ENCODE measurements at places on chromosomes 12 and 14. TPM values are rescaled to one million over a fixed set of nuclear protein-coding genes. Genes with fewer than 3 reads are reported as not detected.
A peak's percentile ranks its signal among the peaks of the same experiment; 100 is the strongest.

GRCh38 chr12:89928467-89928866 lies 219.8 kb upstream of the ATP2B1 start:
- DNase-seq: no peak

GRCh38 chr14:36658123-36659009 lies 3.3 kb upstream of the PAX9 start:
- peak; percentile 49 for DNase-seq

GRCh38 chr14:29299372-29299771 lies 532.8 kb downstream of the FOXG1 start:
- no peak for DNase-seq

PRH2 gene
- polyA plus RNA-seq: not detected

CLEC1A gene
- polyA plus RNA-seq: 2.7 TPM

DNA sequence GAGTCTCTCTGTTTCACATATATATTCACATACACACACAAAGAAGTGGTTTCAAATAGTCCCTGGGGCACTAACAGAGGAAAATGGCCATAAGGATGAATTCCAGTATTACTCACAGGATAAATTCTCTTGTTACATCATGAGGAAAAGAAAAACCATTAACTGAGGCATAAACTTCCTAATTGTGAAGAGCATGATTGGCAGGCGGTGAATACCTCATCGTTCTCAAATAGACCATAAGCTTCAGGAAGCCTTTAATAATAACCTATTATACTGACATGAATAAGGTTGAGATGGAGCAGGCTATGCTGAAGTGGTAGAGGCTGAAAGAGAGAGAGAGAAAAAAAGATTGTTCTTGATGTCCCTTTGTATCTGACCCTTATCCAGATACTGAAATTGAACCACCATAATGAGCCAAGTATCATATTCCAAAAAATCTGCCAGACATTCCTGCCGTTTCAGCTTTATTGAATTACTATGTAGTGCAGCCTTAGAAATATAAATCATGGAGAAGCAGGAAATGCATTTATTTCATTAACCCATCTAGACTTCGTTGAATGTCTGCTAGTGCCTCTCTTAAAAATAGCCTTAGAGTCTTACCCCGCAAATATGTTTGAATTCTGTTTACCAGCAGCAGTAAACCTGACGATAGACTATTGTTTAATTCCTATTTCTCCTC lies 86.8 kb downstream of the NUAK1 start:
- DNase-seq: no peak

BMP4 gene
- 17.5 TPM for polyA plus RNA-seq

DNA sequence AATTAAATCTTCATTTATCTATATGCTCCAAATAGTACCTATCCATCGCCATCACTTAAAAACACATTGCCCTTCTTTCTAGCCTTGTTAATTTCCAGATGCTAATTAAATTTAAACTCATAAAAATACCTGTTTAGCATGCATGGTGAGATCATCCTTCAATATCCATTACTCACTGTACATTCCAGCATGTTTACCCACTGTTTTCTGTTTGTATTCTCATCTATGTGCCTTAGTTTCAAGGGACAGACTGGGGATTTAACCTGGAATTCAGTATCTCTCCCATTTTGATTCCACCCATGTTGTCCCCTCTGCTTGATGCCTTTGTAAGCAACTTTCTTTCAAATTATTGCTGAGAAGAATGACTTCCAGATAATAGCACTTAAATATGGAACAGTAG lies 208.0 kb downstream of the SPTSSA start:
- no peak for DNase-seq

METTL17 gene
- 37.0 TPM for polyA plus RNA-seq

DNA sequence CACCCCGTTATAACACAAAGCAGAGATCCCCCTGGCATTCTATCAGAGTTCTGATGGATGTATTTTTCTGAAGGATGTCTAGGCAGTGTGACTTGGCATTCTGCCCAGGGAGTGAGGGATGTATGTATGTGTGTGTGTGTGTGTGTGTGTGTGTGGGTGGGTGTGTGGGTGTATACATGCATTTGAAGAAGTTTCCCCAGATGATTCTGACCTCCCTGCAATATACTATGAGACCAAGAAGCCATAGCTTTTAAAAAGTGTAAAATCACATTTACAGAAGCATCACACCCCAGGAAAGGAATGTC lies 59.7 kb upstream of the NAP1L1 start:
- DNase-seq: peak; percentile 17

HOXC11 gene
- polyA plus RNA-seq: 3.7 TPM

DNA sequence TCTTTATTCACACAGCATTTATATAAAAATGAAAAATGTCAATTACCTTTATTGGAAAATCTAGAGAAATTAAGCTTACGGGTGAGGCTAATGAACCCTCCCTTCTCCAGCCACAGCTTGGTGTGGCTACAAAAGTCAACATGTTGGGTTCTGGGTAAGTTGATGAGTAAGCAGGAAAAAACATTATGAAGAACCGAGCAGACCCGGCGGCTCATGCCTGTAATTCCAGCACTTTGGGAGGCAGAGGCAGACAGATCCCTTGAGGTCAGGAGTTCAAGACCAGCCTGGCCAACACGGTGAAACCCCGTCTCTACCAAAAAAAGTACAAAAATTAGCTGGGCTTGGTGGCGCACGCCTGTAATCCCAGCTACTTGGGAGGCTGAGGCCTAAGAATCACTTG lies 10.9 kb downstream of the NAA25 start:
- DNase-seq: no peak

GRCh38 chr12:58269476-58269875 lies 328.1 kb downstream of the ATP23 start:
- no peak for DNase-seq

DNA sequence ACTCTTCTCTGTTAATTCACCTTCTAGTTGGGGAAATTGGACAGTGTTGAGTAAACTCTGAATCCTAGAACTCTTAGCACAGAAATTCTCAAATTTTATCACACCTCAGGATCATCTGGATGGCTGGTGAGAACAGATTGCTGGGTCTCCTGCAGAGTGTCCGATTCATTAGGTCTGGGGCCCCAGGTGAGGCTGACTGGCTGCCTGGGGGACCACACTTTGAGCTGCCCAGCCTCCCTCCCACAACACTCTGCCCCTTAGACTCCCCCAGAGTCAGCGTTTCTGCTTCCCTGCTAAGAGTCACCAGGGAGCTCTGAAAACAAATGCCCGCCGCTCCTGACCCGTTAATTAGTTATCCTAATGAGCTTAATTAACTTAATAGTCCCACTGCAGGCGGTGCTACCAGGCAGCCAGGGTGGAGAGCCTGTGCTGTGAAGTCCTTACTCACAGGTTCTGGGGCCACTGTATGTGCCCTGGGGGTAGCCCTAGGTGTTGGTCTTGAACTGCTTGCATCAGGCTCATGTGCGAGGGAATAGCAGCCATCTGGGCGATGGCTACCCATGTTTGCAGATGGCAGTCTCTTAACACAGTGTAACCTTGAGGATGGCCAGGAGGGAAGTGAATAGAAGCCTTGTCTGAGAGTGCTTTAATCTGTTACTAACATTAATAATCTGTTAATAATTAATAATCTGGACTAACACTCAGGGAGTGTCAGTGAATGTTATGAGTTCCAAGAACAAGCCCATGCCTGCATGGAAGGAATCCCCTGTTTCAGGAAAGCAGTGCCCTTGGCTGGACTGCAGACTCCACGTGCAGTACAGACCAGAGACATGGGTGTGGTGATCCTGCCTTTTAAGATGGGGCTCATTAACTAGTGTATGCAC lies 35.6 kb downstream of the AACS start:
- no peak for DNase-seq

- no peak for DNase-seq
These were observed 182.2 kb downstream of the EXOC5 start for GRCh38 chr14:57086271-57087162.

- DNase-seq: no peak
These were observed 33.8 kb downstream of the ARMH4 start for GRCh38 chr14:58118097-58118815.

- DNase-seq: no peak
These were observed 228.6 kb upstream of the E2F7 start for GRCh38 chr12:77294016-77294415.

DNA sequence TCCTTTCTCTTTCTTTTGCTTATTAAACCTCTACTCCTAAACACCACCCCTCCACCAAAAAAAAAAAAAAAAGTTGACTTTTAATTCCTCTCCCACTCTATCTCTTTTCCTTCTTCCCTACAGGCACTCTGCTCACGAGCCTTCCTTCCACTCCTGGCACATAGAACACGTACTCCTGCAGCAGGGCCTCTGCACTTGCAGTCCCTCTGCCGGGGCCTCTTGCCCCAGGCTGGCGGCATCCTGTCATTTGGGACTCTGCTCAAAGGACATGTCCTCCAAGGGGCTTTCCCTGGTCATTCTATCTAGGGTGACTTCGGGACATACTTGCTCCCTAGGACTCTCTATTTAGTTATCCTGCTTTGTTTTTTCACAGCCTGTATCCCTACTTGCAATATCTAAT lies 7.7 kb downstream of the FOS start:
- peak; percentile 37 for DNase-seq

DNA sequence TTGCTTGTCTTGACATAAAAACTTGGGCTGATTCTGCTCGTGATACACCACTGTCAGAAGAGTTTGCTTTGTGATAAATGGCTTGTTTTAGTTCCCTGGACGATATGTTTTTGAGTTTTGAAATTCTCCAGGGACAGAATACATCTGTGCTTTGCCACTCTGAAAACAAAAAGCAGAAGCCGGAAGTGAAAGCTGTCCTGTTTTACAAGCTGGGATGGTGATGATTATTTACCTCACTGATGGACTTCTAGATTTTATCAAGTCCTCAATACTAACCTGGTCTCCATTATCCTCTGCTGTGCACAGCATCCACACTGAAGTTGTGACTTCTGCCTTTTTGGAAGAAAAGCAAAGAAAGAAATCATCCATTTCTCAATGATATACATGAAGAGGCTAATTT lies 251.6 kb downstream of the TRHDE start:
- no peak for DNase-seq
